NCI-H1092 treated with DMSO at 0.1 percent for 48 hours (cell line): ENCODE measurements at places on chromosomes 7 and 10.

DNA sequence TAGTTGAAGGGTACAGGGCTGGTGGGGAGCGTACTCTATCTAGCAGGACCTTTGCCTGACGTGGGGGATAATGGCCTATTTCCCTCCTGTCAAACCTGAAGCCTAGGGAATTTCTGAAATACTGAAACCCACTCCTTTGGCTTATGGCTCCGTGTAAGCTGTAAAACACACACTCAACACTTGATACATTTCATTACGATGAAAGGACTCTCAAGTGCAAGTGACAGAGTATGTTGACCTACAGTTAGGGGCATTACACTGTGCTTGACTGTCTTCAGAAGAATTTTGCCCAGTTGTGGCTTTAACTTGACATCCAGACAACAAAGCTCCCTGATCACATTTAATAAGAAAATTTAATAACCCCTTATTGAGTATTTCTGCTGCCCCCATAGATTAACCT is 194.3 kb downstream of the BAMBI start:
- DNase-seq = no peak

GRCh38 chr7:74480861-74481417 is 27.2 kb downstream of the GTF2IRD1 start:
- no peak for DNase-seq

- no peak for DNase-seq
Observed at GRCh38 chr7:22700559-22701002, 26.4 kb upstream of the IL6 start.

DNA sequence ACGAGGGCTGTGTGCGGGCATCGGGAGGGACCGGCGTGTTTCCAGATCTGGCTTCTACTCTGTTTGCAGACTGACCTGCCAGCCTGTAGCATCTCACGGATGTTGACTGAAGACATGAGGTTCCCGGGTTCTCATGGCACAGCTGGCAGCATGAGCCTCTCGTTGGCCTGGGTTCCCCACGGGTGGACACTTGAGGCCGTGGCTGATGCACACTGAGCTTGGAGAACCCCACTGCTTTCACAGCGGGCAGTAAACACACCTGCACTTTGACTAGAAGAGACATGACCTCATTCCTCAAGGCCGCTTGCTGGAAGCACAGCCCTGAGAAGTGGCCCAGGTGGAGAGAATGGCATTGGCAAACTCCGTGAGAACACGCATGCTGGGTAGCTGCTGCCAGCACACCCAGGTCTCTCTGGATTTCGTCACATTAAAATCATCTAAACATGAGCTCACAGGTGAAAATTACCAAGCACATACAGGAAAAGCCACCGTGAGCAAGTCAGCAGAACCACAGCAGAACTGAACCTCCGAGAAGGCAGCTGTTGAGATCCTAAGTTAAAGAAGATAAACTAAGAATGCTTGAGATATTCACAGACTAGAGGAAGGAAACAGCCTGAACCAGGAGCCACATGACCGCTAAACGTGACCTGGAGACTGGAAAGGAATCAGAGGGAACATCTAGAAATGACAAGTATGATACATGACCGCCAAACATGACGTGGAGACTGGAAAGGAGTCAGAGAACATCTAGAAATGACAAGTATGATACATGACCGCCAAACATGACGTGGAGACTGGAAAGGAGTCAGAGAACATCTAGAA is 32.5 kb downstream of the BNIP3 start:
- no peak for DNase-seq

GRCh38 chr7:39270018-39270417 is 292.3 kb downstream of the POU6F2 start:
- no peak for DNase-seq

- DNase-seq = no peak
Observed at GRCh38 chr10:116769791-116770190, 27.4 kb upstream of the HSPA12A start.

- DNase-seq = no peak
Observed at GRCh38 chr7:134907000-134907399, 79.3 kb upstream of the AGBL3 start.

GRCh38 chr7:42580061-42580460 is 331.8 kb downstream of the C7orf25 start:
- DNase-seq = no peak

GRCh38 chr7:159028508-159029401 is 115.9 kb downstream of the VIPR2 start:
- DNase-seq = no peak

DNA sequence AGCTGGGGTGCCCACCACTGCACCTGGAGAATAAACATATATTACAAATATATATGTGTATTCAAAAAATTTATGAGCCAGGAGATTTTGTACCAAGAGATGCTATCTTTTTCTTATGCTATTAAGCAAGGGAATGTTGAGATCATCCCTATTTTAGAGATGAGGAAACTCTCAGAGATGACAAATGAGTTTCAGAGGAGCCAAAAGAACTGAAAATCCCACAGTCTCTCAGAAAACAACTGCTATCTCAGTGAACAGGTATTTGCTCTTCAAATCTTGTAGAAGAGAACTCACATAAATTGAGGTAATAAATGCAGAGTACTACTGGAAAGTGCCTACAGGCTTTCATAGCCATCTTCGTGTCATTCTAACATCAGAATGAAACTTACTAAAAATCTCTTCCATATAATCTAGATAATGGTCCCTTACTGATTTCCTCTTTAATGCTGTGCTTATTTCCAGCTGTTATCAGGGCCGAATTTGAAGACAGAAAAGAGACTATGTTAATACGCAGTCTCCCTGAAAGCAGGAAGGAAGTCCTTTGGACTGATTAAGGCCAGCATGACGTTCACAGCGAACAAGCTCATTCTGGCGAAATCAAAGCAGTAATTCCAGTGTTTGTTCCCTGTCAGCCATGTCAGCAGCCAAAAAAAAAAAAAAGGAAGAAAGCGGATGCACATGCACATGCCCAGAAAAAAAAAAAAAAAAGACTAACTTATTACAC is 29.4 kb upstream of the ANAPC16 start:
- no peak for DNase-seq
